ENCODE measurements at places on chromosomes 11 and 22.

- no peak for DNase-seq
Measured at GRCh38 chr11:64313491-64314145, 3.7 kb downstream of the TRMT112 start.

DNA sequence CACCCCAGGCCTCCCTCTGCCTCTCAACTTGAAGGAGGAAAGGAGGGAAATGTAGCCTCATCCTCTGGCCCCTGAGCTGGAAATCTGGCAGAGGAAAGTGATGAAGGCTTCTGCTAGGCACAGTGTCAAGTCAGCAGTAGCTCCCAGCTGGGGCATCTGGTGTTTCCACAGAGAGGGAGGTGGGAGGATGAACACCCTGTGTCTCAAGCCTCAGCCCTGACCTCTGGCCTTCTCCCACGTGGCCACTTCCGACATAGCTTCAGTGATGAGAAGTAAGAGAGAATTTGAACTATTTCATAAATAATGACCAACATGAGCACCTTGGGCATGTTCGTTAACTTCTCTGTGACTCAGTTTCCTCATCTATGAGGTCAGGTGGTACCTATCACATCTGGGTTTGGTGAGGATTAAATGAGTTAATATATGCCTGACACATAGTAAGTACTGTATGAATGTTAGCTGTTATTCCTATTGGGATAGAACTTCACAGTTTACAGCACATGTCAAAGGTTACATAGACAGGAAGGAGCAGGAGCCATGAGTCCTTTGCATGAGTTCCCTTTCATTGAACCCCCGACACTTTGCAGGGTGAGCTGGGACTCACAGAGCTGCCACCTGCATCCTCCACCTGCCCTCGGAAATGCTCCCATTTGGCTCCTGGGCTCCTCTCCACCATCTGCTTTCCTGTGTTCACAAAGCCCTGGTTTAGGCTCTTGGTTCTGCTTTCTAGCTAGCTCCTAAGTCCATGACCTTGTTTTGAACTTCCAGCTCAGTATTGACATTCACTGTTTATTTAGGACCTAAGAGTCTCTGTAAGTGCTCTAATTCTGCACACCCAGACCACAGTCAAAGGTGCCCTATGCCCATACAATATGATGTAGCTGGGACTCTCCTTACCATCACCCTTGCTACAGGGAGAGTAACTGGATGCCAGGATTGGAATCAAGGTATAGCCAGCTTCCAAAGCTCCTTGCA is 61.7 kb downstream of the CSNK2A3 start:
- no peak for DNase-seq

DNA sequence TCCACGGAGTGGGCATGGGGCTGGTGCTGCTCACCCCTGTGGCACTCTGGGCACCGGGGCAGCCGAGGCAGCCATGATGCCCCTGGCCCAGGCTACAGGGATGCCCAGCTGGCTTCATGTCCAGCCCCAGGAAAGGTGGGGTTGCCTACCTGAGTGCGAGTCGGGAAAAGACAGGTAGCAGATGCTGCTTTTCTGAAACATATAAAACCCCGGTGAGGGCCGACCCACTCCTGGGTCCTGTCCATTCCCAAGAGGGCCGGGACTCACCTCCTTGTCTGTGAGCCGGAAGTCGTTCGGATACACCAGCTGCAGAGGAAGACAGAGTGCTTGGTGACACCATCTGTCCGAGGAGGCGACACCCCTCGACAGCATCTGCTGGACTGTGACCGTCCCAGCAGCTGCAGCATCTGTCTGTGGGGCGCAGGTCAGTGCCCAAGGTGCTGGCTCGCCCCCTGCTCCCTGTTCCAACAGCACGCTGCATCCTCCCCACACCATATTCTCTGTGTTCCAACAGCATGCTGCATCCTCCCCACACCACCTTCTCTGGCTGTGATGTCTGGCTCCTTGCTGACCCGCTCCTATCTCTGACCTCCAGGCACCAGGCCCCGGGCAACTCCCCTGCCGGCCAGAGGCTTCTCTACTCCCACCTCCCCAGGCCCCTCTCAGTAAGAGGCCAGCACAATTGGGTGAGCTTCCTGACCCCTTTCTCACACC is 8.0 kb downstream of the DENND6B start:
- DNase-seq: no peak

GRCh38 chr11:60528465-60528864 is 13.3 kb downstream of the MS4A13 start:
- no peak for DNase-seq

DNA sequence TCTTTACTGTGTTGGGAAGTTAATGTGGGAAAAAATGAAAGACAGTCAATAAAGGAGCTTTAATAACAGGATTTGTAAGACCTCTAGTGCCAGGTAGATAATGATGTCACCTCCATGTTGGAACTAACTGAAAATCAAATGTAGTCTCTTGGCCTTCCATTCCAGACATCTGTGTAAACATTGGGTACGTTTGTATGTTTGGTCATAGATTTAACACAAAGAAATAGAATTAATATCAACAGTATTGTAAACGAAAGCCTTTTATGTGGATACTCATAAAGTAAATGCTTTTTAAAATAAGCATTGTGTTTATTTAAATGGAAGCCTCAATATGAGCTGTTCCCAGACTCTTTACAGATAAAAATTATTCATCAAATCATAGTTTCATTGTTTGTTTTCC is 605.7 kb downstream of the METTL15 start:
- peak; percentile 47 for DNase-seq

DNA sequence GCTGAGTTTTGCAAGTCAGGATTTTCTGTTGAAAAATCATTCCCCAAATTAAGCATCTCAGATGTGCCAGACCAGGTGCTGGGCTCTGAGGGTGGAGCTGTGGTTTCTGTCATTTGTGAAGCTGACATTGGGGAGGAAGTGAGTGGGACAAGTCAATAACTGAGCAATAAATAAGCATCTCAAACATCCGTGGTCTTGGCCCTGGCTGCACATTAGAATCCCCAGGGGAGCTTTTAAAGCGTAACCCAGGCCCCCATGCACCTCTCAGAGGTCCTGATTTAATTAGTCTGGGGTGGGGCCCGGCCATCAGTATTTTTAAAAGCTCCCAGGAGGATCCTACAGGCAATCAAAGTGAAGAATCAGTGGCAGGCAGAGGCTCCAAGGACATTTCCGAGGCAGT is 420.0 kb downstream of the MN1 start:
- no peak for DNase-seq

- DNase-seq: no peak
Measured at GRCh38 chr22:29155966-29156365, 49.7 kb upstream of the EMID1 start.

GRCh38 chr11:67391304-67392182 is at the start of gene RAD9A:
Gene RAD9A (plus strand): TSS chr11:67391986. CDS start chr11:67392045, 59 bp downstream.
- peak; percentile 93 for DNase-seq

- DNase-seq: no peak
Measured at GRCh38 chr11:58068655-58069054, 37.9 kb downstream of the OR6Q1 start.

DNA sequence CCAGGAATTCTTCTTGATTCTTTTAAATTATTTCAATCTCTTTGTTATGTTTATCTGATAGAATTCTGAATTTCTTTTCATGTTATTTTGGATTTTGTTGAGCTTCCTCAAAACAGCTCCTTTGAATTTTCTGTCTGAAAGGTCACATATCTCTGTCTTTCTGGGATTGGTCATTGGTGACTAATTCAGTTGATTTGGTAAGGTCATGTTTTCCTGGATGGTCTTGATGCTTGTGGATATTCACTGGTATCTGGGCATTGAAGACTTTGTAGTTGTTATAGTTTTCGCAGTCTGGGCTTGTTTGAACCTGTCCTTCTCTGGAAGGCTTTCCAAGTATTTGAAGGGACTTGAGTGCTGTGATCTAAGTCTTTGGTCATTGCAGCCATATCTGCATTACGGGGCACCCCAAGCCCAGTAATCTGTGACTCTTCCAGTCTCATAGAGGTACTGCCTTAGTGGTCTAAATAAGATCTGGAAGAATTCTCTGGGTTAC is 18.9 kb upstream of the INSC start:
- DNase-seq: no peak

GRCh38 chr22:39349967-39350726 is at the start of gene SYNGR1:
Gene SYNGR1 (plus strand): TSS chr22:39349991. CDS start chr22:39350011, 20 bp downstream.
- DNase-seq: no peak

DNA sequence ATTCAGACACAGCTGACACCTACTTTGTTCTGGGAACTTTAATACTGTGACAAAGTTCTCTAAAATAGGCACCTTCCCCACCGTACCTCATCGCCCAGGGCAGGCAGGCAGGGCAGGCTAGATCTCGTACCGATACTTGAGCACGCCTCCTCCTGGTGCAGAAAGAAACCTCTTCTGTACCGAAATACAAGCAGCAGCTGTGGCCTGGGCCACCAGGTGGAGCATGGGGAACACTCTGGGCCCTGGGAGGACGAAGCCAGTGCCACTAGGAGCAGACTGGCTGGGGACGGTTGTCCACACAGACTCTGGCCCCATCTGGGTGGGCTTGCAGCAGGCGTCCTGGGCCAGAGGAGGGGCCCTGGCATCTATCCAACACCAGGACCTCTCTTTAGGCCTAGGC is 12.8 kb downstream of the PMM1 start:
- DNase-seq: peak; percentile 28

GRCh38 chr11:14304601-14305000 is 54.4 kb downstream of the RRAS2 start:
- DNase-seq: no peak

- no peak for DNase-seq
Measured at GRCh38 chr11:65429724-65430405, 7.3 kb downstream of the NEAT1 start.

DNA sequence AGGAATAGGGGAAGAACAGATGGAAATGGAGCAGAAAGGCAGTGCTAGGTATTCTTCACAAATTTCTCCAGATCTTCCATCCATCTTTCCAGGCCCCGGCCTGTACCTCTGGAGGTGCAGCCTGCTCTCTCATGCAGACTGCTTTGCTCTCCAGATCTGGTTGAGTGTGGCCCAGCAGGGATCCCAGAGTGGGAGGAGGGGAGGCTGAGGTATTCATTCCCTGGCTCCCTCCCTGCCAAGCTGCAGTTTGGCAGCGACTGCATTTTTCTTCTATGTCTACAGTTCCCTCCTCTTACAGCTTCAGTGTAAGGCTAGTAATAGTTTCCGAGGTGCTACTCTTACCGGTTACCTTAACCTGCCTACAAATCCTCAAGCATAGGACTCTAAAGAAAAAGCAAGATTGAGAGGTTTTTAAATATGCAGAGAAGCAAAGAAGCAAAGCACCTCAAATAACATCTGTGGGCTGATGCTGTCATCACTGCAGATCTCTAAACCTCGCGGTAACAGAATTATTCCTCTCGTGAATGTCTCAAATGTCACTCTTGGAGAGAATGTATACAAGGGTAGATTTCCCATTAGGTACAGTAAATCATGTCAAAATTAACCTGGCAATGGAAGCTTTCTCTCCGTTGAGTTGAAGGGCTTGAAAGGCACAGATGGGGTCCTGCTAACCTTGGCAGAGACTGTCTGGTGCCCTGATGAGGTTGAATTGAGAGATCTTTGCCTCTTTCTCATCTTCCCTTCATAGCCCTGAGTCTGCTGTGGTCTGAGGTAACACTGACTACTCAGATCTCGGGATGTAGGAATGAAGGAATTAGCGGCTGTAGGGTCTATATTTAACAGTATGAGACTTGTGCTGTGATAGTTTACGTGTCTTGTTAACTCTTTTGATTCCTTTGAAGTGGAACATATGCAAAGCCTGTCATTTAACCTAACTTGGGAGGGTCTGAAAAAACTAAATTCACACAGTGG is 297.9 kb upstream of the C11orf87 start:
- no peak for DNase-seq

DNA sequence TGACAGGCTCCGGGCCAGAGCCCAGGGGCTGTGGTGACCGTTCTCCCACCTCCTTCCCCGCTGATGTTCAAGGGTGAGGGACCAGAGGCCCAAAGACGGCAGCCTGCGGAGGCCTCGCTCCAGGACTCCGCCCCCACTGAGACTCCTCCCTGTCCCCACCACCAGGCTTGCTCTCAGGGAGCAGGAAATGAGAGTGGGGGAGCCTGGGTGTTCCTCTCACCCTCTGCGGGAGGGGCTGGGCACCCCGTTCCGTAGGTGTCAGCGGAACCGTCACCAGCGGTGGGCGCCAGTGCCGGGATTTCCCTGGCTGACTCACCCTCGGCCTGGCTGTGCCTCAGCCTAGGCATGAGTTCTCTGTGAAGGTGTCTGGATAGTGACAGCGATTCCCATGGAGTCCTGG is 15.7 kb downstream of the DAGLA start:
- no peak for DNase-seq

DNA sequence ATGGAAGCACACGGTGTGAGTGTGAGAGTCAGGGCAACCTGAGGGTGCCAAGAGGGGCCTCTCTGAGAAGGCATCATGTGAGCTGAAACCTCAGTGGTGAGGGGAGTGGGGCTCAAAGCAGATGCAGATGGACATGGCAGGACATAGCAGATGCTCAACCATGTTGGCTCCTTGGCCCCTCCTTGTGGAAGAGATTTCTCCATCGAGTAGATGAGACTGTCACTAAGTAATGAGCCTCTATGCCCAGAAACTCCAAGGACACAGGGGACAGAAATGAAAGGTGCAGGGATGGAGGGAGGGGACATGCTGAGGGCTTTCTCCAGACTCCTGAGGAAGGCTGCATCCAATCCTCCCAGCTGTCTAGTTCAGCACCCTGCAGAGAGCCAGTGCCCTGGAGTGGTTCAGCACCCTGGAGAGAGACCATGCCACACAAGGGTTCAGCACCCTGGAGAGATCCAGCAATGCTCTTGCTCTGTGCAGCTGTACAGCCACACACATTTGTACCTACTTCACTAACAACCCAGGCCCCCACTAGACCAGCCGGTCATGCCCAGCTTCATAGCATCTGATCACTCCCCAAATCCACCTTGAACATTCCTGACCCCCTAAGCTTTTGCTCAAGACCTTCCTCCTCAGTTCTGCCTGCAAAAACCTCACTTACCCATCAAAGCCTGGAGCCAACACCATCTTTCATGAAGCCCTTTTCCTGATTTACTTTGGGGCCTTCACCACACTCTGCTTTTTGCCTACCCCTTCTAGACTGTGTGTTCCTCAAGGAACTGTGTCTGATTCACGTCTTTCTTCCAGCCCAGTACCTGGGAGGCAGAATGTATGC is 252.0 kb downstream of the CTTN start:
- no peak for DNase-seq

- no peak for DNase-seq
Measured at GRCh38 chr11:66315921-66316811, 678 bp downstream of the CD248 start.

- no peak for DNase-seq
Measured at GRCh38 chr11:126100716-126101115, 38.0 kb upstream of the CDON start.

DNA sequence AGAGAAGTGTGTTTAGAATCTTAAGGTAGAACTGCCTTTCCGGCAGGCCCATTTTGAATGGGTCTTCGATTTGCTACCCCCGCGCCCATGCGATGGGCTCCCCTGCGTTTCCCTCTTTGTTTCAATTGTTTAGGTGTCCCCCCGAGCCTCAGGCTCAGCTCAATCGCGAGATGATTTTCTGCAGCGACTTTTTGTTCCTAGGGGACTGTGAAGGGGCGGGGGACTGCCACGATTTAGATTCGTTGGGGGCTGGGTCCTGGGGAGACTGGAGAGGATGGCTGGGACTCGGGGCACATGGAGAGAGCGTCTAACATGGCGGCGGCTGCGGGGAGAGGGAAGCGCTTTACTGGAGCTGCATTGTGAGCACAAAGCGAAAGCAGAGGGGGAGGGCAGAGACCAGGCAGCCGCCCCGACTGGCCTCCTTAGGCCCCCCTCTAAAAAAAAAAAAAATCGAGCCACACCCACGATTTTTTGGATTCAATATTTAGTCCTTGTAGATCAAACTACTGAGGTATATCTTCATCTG is 1.7 kb downstream of the CAPRIN1 start:
- DNase-seq: peak; percentile 61
